ENCODE measurements at places on chromosomes 7 and 10. TPM values are rescaled to one million over a fixed set of nuclear protein-coding genes. Genes with fewer than 3 reads are reported as not detected.

CPVL gene
- 0.25 TPM for total RNA-seq

MBLAC1 gene
- total RNA-seq, result 4.2 TPM

OR9A2 gene
- total RNA-seq, result not detected

TTYH3 gene
- total RNA-seq, result 22.9 TPM

SNCG gene
- total RNA-seq, result not detected

PLAC9 gene
- not detected for total RNA-seq

NUTM2B gene
- total RNA-seq, result 0.92 TPM

SMIM30 gene
- 54.1 TPM for total RNA-seq

PDAP1 gene
- total RNA-seq, result 207 TPM

UCMA gene
- not detected for total RNA-seq

NKX6-2 gene
- total RNA-seq, result not detected
